ENCODE measurements at places on chromosomes 16 and 17.

- peak; percentile 55 for DNase-seq
Observed at GRCh38 chr17:66673668-66674276, 161.1 kb upstream of the CACNG5 start.

DNA sequence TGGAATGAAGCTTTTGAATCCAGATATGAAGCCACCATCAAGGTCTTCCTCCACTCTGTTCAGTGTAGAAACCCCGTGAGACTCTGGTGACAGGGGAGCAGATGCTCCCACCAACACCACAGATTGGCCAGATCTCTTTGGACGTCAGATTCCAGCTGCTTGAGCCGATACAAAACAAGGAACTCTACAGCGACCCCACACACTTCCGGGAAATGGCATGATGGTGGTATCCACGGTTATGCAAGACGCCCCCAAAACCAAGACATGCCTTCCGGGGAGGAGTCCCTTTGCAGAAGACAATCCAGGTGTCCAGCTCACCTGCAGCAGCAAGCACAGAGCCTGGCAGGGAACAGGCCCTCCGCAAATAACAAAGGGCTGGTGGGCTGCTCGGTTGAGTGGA is 19.8 kb upstream of the PITPNA start:
- no peak for DNase-seq

DNA sequence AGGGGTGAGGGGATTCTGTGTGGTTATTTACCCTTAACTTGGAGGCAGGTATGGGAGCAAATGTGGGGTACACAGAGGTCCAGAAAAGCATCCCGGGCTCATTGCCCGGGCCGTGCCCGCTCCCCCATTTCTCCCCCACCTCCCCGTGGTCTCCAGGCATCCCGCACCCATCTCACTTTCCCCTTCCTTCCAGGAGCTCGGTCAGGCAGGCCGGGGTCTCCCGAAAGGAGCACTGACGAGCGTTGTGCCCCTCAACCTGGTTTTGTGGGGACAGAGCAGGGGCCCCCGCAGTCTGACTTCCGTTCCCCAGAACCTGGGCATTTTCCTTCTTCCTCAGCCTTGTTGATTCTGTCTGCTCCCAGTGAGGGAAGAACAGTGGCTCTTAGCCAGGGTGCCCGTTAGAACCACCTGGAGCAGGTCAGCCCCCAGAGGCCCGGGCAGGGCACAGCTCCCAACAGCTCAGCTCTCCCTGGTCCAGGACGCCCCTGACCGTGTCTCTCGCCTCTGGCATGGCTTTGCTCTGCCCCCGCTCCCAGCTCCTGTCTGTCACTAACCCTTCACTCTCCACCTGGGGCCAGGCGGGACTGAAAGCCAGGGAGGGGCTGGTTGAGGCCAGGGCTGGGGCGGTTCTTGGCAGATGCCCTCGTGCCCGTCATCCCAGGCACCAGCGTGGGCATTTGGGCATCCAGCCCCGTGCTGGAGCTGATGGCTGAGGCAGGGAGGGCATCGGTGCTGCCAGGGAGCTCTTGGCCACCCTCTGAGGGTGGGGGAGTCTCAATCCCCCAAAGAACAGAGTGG is 12.5 kb upstream of the NUDT16L1 start:
- DNase-seq = no peak

- no peak for DNase-seq
Observed at GRCh38 chr16:49884033-49885015, 28.4 kb upstream of the ZNF423 start.

DNA sequence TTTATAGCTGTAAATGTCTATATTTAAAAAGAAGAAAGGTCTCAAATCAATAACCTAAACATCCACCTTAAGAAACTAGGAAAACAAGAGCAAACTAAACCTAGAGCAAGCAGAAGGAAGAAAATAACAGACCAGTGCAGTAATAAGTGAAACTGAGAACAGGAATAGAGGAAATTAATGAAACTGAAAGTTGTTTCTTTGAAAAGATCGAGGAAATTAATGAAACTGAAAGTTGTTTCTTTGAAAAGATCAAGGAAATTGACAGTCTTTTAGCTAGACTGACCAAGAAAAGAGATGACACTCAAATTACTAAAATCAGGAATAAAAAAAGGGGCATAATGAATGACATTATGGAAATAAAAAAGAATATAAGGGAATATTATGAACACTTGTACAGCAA is 46.4 kb downstream of the SLFN5 start:
- DNase-seq = no peak

DNA sequence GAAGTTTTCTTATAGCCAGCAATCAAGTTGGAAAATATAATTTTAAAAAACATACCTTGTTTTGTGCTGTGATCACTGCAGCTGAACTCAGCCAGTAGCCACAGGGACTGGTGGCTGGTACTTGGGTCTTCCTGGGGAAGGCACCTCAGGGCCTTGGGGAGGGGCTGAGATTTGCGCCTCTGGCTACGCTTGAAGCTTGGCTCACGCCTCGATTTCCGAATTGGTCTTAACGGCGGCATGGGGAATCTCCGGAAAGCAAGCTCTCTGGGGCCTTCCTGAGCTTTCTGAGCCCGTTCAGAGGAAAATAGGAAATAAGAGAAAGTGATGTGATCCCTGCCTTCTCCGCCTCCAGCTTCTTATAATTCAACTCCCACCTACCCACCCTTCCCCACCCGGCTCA is 11.3 kb upstream of the USP7 start:
- DNase-seq = no peak

GRCh38 chr17:82536512-82537201 is 17.1 kb downstream of the FOXK2 start:
- no peak for DNase-seq

DNA sequence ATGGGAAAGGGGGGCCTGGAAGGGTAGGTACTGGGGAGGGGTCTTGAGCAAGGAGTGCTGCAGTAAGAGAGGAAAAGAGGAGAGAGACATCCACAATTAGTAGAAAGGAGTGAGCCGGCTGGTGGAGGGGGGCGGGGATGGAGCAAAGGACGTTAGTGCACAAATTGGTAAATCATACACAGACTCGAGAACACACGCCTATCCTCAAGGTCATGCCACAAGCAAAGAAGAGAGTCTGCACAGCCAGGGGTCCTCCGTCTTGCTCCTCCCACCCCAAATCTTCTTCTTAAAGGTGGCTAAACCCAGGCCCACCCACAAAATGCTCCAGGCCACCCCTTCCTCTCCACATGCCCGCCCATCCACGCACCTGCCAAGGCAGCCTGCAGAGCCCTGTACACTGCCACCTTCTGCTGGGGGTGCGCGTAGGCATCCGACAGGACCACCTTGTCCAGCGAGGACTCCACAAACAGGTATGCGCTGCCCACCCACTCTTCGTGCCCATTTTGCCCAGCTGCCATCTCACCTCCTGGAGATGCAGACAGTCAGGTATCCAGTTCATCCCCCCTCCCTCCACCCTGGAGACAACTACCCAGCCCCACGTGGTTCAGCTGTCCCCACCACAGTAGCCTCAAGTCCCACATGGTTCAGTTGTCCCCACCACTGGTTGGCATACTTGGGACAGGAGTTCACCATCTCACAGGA is 3.4 kb downstream of the TRADD start:
- DNase-seq = no peak

All from activated naive CD4-positive, alpha-beta T cell treated with Interleukin-2 at 50 U/mL for 16 hours (primary cell).